ENCODE measurements at places on chromosomes 2 and 18. TPM values are rescaled to one million over a fixed set of nuclear protein-coding genes. Genes with fewer than 3 reads are reported as not detected.

The GPR17 gene
- not detected for total RNA-seq

The SPP2 gene
- total RNA-seq, result not detected

The ADRA2B gene
- total RNA-seq, result 1.6 TPM

The XIRP2 gene
- total RNA-seq, result 0.12 TPM

The EFR3B gene
- 1.5 TPM for total RNA-seq

The RGPD3 gene
- total RNA-seq, result 0.60 TPM

The SERPINB3 gene
- not detected for total RNA-seq

The WNT10A gene
- not detected for total RNA-seq

The PKP4 gene
- 52.4 TPM for total RNA-seq

The NEURL3 gene
- total RNA-seq, result not detected

The CASP10 gene
- 3.8 TPM for total RNA-seq

The TSPYL6 gene
- total RNA-seq, result 0.10 TPM

The AKAIN1 gene
- not detected for total RNA-seq
